Stimulated activated CD8-positive, alpha-beta memory T cell treated with anti-CD3 and anti-CD28 coated beads, Interleukin-7, amount 100 ng/mL, for 1 hour (primary cell): ENCODE measurements at places on chromosomes 3 and 15.

DNA sequence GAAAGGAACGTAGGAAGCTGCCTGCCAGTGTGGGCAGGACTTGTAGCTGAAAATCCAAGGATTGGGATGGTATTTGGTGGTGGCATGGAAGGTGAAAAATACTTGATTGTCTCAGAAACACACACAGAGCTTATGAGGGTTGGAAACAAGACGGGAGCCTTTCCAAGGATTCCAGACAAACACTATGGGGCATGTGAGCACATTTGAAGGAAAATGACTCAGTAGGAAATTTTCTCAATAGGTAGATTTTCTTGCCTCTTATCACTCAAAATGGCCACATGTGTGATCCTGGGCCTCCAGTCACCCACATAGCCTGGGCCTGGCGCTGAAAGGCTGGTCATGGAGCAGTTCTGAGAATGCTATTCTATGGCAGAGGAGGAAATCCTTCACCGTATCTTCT is 47.4 kb downstream of the CCNL1 start:
- DNase-seq = no peak

- no peak for DNase-seq
Observed at GRCh38 chr3:170247875-170248274, 25.7 kb downstream of the PRKCI start.

DNA sequence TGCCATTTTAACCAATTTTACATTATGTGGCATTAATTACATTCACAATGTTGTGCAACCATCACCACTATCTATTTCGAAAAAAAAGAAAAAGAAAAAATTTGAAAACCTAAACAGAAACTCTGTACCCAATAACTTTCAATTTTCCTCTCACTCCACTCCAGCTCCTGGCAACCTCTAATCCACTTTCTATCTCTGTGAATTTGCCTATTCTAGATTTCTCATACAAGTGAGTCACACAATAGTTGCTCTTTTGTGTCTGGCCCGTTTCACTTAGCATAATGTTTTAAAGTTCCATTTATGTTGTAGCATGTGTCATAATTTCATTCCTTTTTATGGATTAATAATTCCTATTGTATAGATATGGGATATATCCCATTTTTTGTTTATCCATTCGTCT is 53.3 kb upstream of the TBC1D5 start:
- DNase-seq = no peak

GRCh38 chr15:25366058-25366457 is 72.8 kb downstream of the UBE3A start:
- no peak for DNase-seq

- DNase-seq = no peak
Observed at GRCh38 chr3:123070510-123070909, 3.7 kb downstream of the PDIA5 start.

GRCh38 chr3:117486719-117487716 is 777.4 kb downstream of the TUSC7 start:
- no peak for DNase-seq

- no peak for DNase-seq
Observed at GRCh38 chr15:101156509-101157159, 95.2 kb downstream of the CHSY1 start.

DNA sequence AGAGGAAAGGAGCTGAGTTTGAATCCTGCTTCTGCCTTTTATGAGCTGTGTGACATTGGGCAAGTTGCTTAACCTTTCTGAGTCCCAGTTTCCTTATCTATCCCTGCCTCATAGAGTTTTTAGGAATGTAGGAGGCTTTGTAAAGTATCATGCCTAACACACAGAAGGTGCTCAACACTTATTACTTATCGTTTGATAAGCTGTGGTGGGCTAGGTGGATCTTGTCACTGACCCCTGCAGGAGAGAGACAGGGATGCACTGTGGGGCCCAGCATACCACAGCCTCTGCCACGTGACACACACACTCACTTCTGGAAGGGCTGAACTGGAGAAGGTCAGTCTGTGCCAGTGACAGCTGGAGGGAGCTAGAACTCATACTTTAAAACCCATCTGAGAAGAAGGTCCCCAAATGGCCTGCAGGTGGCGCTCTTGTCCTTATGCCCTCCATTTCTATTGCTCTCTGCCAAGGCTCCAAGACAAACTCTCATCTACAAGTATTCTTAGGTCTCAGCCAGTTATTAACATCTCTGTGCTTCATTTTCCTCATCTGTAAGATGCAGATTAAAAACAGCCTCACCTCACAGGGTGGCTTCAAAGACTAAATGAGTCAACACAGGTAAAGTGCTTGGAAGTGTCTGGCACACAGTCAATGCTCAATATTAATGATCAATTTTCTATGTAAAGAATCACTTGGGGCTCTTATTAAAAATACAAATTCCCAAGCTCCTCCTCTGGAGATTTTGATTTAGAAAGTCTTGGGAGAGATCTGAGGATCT is 57.5 kb upstream of the HACD2 start:
- DNase-seq = peak; percentile 6

- DNase-seq = no peak
Observed at GRCh38 chr15:41773332-41773728, 954 bp upstream of the MAPKBP1 start.

GRCh38 chr3:122560680-122561079 is 3.4 kb downstream of the PARP9 start:
- no peak for DNase-seq

DNA sequence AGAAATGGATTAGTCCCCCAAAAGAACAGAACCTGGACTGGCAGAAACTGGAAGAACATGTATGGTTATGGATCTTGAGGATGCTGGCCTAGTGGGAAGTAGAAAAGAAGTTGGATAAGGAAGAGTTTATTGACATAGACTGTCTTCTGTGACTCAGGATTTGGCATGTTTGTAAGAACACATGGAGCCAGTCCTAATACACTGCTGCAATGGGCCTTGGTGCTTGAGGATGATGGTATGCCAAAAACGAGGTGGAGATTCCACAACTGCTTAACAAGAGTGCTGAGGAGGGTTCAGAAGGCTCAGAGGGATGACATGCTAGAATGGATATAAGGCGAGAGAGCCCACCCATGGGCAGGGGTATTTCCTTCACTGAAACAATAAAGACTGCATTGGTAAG is 22.4 kb downstream of the LZTFL1 start:
- no peak for DNase-seq

GRCh38 chr3:56303487-56303886 is 164.8 kb downstream of the ERC2 start:
- DNase-seq = no peak

- DNase-seq = no peak
Observed at GRCh38 chr3:57816471-57817095, 60.5 kb downstream of the SLMAP start.

- no peak for DNase-seq
Observed at GRCh38 chr3:132720228-132720627, 2.0 kb downstream of the NPHP3 start.

DNA sequence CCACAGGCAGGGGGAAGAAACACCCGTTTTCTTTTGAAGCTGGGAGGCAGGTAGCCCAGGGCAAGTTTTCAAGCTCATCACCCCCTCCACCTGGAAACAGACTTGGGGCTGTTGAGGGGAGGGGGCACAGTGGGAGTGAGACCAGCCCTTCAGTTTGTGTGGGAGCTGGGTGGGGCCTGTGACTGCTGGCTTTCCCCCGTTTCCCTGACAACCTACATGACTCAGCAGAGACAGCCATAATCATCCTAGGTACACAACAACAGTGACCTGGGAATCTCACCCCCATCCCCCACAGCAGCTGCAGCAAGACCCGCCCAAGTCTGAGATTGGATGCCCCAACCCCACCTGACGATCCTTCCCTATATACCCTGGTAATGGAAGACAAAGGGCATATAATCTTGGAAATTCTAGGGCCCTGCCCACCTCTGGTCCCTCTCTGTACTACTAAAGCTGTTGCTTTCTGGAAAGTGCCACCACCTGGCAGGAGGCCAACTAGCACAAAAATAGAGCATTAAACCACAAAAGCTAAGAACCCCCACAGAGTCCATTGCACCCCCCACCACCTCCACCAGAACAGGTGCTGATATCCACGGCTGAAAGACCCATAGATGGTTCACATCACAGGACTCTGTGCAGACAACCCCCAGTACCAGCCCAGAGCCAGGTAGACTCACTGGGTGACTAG is 422.2 kb upstream of the SGO1 start:
- DNase-seq = no peak

DNA sequence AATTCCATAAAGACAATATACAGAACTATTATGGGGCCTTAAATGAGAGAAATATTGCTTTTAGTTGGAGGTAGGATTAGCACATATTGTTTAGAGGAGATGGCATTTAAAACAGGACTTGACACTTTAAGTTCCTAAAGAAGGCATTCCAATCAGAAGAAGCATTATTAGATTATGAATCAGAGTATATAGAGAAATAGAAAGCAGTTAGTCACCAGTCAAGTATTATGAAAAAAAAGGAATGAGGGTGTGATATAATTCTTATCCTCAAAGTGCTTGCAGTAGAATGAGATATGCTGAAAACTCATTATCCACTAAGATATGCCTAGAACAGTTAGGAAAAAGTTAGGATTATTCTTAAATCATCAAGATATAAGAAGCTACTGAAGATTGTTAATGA is 456.2 kb downstream of the ZNF385D start:
- DNase-seq = no peak

GRCh38 chr3:149468504-149469212 is 5.8 kb upstream of the TM4SF4 start:
- DNase-seq = no peak

DNA sequence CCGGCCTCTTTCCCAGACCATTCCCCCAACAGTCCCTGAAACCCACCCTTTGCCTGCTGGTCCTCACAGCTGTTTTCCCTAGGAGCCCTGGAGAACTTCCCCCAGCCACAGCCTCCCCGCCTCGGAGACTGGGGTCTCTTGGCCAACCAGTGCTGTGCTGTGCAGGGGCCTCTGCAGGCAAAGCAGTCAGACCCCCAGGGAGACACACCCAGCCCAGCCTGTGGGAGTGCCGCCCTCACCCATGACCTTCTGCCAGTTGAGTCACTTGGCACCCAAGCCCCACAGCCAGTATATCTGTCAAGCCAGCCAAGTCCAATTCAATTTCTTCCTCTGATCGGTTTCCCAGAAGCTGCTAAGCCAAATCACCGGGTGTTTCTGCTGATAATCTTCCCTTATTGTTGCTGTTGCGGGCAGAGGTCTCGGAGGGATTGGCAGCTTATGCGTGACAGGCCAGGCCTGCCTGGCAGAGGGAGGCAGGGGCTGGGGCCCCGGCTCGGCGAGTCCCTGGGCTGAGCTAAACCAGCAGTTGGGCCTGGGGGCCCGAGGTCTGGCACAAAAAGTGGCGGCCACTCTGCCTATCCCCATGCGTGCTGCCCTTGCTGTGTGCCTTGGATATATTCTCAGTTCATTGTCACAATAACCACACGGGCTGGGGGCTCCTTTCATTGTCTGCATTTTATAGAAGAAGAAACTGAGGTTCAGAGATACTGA is 65.6 kb upstream of the SLC6A1 start:
- no peak for DNase-seq

DNA sequence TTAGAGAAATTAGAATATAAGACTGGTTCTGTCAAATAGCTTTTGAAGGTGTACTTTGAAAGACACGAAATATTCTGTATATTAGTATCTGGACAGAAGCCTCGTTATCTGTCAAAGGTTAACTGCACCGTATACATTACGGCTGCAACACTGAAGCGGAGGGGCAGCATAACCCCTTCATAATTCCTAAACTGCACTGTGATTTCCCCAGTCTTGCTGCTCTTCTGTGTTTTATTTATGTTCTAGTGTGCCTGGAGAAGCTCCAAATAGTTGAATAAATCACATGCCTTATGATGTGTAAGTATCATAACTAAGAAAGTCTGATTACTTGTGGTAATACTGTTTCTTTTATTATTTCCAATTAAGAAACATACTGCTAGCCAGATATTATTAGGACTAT is 285.7 kb upstream of the ROBO2 start:
- no peak for DNase-seq

- DNase-seq = no peak
Observed at GRCh38 chr3:7787871-7788828, 713.5 kb upstream of the LMCD1 start.

GRCh38 chr15:94265982-94266381 is 34.6 kb downstream of the MCTP2 start:
- no peak for DNase-seq

DNA sequence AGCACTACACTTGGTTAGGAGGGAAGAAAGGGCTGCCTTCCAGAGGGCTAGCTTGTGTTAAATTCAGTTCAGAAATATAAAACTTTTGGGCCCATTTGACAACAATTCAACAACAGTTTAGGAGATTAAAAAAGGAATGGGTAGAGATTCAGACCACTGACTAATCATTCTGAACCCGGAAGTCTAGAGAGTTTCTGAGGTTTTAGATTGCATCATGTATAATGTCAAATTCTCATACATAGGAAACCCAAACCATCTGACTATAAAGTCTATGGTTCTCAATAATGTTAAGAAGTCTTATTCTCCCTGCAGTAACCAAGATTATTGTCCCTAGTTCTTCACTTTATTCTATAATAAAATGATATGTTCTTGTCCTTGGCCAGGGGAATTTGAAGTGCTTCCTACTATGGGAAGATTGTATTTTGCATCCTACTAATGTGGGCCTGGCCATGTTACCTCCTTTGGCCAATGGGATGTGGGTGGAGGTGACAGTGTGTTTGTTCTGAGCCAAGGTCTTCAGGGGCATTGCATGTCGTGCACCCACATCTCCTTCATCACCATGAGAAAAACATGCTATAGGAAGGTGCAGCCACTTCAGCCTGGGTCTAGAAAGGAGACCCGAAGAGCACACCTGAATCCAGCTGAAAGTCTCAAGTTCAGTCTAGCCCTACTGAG is 66.4 kb upstream of the CCNL1 start:
- DNase-seq = no peak

DNA sequence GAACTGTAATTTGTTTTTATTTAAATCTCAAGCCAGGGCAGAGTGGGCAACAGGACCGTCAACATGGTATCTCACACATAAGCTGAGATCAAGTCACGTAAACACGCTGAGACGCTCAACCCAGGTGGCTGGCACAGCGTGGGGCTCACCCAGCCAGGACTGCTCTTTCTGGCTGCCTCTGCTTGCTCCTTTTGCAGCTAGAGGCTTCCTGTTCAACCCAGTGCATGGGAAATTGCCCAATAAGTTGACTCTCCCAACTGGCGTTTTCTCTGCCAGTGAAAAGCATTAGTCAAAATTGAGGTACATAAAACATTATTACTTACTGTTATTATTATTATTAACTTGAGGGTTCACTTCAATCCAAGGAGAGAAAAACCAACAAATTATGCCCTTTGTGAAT is 398.1 kb downstream of the NR2F2 start:
- no peak for DNase-seq

GRCh38 chr15:61828860-61829513 is 231.3 kb downstream of the VPS13C start:
- DNase-seq = no peak

- no peak for DNase-seq
Observed at GRCh38 chr3:67897351-67898336, 243.2 kb upstream of the SUCLG2 start.

- no peak for DNase-seq
Observed at GRCh38 chr3:141542989-141543388, 56.2 kb downstream of the RASA2 start.
